ENCODE measurements at places on chromosomes 16 and 17. TPM values are rescaled to one million over a fixed set of nuclear protein-coding genes. Genes with fewer than 3 reads are reported as not detected.

WFDC1 gene
- total RNA-seq, result not detected

DPEP1 gene
- total RNA-seq, result 0.60 TPM

PERCC1 gene
- not detected for total RNA-seq

ALOX12 gene
- total RNA-seq, result not detected

NAGS gene
- 6.1 TPM for total RNA-seq

SLC16A5 gene
- total RNA-seq, result 17.4 TPM

NPIPA3 gene
- total RNA-seq, result 3.0 TPM
